ENCODE measurements at places on chromosomes 11 and 22. TPM values are rescaled to one million over a fixed set of nuclear protein-coding genes. Genes with fewer than 3 reads are reported as not detected.
A peak's percentile ranks its signal among the peaks of the same experiment; 100 is the strongest.

BACE1 gene
- 34.0 TPM for polyA plus RNA-seq

SNU13 gene
- 115 TPM for polyA plus RNA-seq

KIF18A gene
- polyA plus RNA-seq: 3.2 TPM

TPBGL gene
- polyA plus RNA-seq: 0.30 TPM

FJX1 gene
- polyA plus RNA-seq: 5.4 TPM

MS4A6E gene
- polyA plus RNA-seq: not detected

ISX gene
- not detected for polyA plus RNA-seq

NAGA gene
- polyA plus RNA-seq: 19.9 TPM

CD3E gene
- 0.50 TPM for polyA plus RNA-seq

CRYBB3 gene
- polyA plus RNA-seq: 0.23 TPM

SCUBE2 gene
- polyA plus RNA-seq: 25.0 TPM

CLDN5 gene
- polyA plus RNA-seq: 58.6 TPM

RAB36 gene
- polyA plus RNA-seq: 1.9 TPM

CCND1 gene
- polyA plus RNA-seq: 66.7 TPM

OR6T1 gene
- not detected for polyA plus RNA-seq

GRCh38 chr11:70142221-70142875, 60.7 kb upstream of the FADD start:
- DNase-seq: no peak

DNA sequence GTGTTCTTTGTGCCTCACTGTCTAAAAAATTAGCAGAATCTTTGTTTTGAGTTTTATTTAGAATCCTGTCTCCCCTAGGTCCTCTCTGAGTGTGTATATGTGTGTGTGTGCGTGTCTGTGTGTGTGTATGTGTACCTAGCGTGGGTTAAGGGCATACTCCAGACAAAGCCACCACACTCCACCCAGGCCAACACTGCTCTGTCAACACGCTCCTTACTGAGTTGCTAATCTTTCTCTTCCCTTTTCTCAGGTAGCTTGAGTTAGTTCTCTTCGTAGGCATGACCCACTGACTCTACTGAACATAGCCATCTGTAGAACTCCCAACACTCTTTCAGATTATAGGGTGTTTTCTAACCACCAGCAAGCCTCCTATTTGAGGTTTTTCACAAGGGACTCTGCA, 131.1 kb downstream of the LRRC4C start:
- no peak for DNase-seq

GRCh38 chr22:44680481-44680894, 21.5 kb upstream of the PRR5 start:
- DNase-seq: no peak

GRCh38 chr11:65355013-65355775, 643 bp downstream of the TIGD3 start:
- no peak for DNase-seq

DNA sequence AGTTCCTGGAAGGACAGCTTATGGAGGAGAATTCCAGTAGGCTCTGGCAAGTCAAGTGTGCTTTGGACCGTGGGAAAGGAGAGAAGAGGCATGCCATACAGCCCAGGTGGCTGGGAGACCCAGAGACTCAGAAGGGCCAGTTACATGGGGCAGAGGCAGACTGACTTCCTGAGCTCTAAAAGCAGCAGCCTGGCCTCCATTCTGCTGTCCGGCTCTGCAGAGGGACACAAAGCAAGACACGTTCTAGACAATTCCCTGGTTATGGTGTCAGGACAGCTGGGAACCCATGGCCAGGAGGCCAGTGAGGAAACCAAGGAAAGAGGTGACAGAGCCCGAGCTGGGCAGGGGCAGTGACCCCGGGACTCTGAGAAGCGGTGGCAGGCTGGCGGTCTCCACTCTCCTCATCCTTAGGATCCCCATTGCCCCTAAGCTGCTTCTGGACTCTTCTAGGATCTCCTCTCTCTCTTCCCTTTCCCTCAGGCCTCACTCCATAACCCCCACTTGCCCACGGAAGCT, 2.7 kb downstream of the CPT1B start:
- DNase-seq: no peak

DNA sequence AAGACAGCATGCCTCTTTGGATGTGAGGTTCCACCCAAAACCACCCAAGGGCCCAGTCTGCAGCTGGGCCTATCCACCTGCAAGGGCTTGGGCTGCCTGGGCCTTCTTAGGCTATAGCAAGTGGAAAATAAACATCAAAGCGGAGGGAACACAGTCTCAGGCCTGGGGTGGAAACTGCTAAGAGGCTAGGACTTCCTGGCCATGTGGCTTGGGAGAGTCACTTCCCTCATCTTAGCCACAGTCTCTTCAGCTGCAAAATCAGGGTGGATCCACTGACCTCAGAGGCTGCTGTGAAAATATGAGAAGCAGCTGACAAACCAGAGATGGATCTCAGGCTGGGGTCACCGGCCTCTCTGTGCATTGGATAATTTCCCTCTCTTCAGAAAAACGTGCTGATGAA, 30.6 kb upstream of the TFIP11 start:
- no peak for DNase-seq

DNA sequence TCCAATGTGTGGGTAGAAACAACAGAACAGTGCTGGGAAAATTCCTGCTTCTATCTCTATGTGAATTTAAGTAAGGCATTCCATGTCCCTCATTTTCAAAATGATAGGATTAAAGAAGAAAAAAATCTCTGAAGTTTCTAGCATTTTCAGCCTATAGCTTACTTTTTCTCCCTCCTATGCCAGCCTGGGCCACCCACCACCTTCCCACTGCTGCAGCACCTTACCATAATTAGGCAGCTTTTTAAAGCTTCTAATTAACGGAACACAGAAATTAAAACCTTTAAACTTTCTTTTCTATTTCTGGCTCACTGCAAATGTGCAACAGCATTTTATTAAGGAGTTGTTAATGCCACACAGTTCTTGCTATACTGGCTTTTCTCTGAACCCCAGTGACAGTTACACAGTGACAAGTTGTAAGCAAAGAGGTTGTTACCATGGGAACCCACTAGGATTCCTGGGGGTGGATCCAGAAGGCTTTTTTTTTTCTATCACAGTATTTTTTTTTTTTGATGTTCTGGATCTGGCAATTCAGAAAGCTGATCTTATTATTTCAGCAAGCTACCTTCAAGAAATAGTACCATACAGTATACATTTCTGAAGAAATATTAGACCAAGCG, 20.2 kb downstream of the CELF1 start:
- no peak for DNase-seq

- no peak for DNase-seq
These were observed 616.6 kb downstream of the TBC1D22A start for GRCh38 chr22:47379037-47379436.

DNA sequence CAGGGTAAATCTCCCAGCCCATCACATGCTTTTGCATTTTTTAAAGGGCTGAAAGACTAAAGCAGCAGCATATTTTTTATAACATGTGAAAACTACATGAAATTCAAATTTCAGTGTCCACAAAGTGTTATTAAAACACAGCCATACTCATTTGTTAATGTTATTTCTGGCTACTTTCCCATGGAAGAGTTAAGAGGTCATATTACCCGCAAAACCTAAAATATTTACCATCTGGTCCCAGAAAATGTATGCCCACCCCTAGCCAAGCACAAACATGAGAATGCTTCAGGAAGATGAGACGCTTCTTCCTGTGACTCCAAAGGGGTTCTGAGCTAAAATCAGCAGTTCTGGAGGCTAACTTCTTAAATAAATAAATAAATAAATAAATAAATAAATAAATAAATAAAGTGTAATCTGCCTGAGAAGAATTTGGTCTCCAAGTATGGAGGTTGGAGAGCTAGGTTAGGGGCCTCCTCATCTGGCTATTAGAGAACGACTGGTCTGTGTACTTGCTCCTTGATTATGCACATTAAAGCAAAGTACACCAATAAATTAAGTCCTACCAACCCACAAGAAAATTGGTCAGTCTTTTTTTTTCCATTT, 9.7 kb downstream of the IMMP1L start:
- DNase-seq: no peak

- DNase-seq: peak; percentile 16
These were observed 117.8 kb downstream of the FAM76B start for GRCh38 chr11:95671768-95672167.

DNA sequence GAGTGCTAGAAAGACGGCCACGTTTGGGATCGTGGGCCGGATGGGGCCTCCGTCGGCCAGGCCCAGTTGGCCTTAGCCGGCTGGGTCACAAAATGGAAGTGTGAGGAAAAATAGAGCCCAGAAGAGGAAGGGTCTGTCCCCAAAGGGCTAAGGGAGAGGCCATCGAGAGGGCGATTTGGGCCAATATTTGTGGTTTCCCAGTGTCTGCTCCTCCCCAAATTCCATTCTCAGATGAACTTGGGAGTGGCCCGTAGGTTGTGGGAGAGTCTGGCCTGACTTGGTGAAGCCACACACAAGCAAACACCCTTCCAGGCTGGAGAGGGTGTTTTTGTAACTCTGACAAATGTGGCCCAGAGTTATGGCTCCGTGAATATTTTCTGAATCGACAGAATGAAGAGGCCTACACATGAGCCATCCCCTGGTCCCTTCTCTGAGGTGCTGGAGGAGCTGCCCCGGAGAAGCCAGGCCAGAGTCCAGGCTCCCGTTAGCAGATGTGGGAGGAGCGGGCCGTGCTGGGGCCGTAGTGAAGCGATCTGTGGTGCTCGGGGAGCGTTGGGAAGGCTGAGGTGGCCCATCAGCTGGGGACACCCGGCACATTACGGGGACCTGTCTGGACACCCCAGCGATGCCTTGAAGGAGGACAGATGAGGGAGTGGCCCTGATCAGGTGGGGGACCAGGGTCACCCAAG, 73.5 kb upstream of the PPARA start:
- no peak for DNase-seq

- no peak for DNase-seq
These were observed 30.9 kb upstream of the NNMT start for GRCh38 chr11:114265122-114265878.

GRCh38 chr11:34870548-34871196, 45.5 kb downstream of the APIP start:
- DNase-seq: no peak

- DNase-seq: no peak
These were observed 23.1 kb downstream of the MRGPRG start for GRCh38 chr11:3195251-3196160.

GRCh38 chr11:79742176-79742575, 301.3 kb upstream of the TENM4 start:
- DNase-seq: no peak

DNA sequence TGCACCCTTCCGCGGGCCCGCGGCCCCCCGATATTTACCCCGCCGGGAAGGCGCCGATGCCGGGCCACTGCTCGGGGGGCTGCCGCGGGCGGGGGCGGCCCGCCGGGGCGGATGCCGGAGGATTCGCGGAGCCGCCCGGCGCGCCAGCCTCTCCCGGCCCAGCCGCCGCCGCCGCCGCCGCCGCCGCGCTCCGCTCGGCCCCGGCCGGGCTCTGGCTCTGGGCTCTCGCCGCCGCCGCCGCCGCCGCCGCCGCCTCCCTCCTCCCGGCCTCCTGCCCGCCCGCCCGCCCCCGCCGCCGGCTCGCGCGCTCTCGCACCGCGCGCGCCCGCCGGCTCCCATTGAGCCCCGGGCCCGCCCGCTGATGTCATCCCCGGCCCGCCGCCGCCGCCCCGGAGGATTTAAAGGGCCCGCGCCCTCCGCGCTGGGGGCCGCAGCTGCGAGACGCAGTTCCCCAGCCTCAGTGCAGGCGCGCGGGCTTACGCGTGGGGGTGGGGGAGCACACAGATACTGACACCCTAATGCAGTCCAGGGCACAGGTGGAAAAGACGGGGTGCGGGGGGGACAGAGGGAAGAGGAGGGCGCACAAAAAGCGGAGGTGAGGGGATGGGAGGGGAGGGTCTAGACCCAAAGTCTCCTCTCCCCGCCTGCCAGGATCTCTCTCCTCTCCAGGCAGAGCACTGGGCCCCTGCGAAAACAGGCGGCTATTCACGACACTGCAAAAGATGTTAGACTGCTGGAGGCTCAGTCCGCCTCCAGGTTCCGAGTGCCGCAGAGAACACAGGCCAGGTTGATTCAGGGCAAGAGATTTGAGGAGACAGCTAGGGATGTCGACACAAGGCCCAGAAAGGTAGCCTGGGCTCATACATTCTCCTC, at the start of gene CSNK1E:
Gene CSNK1E (minus strand): TSS at position 312 of the 873 bp plus-strand sequence. CDS start 3,276 bp downstream, outside the sequence.
- peak; percentile 79 for DNase-seq

DNA sequence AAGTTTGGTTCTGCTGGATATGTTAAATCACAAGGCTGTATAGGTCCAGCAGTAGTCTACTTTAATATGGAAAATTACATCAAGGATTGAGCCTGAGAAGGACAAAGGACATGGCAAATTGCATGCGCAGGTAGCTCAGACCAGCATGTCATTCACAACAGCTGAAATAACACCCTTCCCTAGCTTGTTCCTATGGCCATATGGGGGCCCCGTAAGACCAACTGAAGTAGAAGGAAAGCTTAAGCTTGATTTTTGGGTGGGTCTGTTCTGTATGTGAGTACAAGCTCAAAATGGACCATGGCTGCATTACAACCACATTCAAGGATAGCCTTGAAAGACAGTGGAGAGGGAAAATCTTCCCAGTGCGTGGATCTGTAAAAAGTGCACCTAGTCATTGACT, 20.6 kb upstream of the PDE3B start:
- DNase-seq: no peak

DNA sequence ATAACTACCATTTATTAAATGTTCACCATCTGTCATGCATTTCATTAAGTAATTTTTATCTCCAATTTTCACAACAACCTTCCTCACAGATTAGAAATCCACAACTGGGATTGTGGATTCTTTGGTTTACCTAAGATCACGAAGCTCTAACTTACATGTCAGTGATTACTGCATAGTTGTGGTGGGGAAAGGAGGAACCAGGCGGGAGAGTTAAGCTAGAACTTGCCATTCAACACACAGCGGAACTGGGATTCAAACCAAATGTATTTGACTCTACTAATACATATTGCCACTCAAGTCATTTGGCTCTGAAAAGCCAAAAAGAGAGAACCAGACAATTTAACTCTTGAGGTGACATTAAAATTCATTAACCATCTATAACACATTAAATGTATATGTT, 10.4 kb upstream of the LAYN start:
- DNase-seq: no peak

DNA sequence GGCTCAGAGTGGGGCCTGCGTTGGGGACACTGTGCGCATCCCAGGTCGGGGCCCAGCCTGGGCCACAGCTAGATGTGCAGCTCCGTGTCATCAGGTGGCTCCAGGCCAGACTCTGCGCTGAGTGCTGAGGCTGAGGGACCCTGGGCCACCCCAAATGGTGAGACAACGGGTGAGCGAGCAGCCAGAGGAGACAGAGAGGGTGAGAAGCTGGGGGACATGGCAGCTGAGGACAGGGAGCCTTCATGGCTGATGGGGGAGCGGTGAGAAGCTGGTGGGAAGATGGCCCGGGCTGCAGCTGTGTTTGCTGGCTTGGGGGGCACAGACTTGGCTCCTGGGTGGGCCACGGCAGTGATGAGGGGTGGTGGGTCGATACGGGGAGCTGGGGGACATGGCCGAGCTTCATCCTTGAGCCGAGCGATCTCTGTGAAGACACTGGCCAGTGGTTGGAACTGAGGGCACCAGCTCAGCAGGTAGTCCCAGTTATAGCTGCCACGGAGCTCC, 2.5 kb upstream of the TPP1 start:
- no peak for DNase-seq

GRCh38 chr22:19942157-19943081, 801 bp upstream of the TXNRD2 start:
- peak; percentile 80 for DNase-seq

- no peak for DNase-seq
These were observed 37.0 kb downstream of the KREMEN1 start for GRCh38 chr22:29109822-29110221.

- DNase-seq: no peak
These were observed 5.4 kb downstream of the CRY2 start for GRCh38 chr11:45852712-45853101.

Measured in hindlimb muscle (tissue), 1 donor.